HL-60 (cell line): ENCODE measurements at places on chromosomes 13 and 19.

DNA sequence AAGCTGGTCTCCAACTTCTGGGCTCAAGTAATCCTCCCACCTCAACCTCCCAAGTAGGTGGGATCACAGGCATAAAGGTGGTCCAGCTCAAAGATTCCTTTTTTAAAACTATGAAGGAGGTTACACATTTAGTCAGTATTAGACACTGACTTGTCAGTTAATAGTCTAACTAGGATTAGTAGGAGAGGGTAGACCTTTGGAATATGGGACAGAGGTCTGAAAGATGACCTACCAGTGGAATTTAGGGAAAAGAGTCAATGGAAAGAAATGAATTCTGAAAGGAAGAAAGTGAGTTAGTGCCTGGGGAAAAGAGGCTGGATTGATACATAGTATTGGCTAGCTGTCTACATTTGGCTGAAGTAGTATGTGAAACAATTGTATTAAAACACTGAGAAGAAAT is 220.7 kb downstream of the MZT1 start:
- no peak for DNase-seq

- DNase-seq, result no peak
Observed at GRCh38 chr19:5775668-5776309, 8.8 kb downstream of the PRR22 start.

DNA sequence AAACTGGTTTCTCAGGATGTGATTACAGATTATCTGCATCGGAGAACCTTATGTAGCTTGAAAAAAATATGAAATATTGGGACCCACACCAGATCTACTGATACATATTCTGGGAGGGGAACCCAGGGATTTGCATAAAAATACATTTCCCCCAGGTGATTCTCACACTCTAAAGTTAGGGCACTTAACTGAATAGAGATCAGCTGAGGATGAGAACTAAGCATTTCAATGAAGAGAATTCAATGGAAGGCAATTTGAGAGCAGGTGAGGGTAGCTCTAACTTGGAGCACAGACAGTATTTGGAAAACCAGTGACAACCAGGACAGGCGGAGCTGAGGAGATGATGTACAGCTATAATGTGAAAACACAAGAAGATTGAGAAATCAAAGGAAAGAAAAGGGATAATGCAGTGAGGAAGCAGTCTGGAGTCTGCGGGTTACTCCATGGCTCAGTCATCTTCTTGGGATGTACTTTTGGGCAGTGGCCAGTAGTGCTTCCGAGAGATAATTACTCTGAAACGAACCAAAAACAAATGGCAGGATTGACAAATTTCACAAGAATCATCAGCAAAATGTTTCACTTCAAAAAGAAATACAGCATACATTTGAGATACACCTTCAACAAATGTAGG is 6.1 kb upstream of the OXGR1 start:
- DNase-seq, result no peak

GRCh38 chr13:94327318-94327717 is 152.2 kb downstream of the DCT start:
- no peak for DNase-seq

GRCh38 chr19:49113762-49114629 is at the start of gene LIN7B:
Gene LIN7B (plus strand): TSS chr19:49114370. CDS start chr19:49114405, 35 bp downstream.
- DNase-seq, result no peak

DNA sequence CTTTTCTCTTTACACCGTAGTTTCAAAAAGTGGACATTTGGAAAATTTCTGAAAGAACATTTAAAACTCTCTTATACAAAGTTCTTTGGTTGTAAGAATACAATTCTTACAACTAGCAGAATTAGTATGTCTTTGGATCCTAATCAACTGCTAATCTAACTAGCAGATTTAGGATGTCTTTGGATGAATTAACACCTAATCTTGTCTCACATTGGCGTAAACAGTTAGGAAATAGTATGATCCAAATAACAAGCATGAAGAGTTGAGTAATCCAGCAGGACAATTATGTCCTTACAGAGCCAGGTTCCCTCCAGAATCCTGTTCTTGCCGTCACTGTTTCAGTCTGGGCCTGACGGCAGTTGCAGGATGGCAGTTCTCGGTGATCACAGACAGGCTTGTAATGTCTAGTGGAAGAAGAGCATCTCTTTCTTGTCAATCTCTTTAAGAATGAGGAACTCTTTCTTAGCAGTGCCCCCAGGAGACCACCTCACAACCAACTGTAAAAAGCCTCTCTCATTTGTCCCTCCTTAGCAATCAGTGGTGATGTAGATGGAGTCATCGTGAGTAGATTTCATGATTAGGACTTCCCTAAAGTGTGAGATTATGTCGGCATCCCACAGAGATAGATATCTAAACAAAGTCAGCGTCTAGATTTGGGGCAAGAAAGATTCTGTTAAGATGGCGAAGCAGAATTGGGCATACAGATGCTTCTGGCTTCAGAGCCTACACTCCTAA is 5.7 kb upstream of the TNFSF13B start:
- DNase-seq, result no peak

DNA sequence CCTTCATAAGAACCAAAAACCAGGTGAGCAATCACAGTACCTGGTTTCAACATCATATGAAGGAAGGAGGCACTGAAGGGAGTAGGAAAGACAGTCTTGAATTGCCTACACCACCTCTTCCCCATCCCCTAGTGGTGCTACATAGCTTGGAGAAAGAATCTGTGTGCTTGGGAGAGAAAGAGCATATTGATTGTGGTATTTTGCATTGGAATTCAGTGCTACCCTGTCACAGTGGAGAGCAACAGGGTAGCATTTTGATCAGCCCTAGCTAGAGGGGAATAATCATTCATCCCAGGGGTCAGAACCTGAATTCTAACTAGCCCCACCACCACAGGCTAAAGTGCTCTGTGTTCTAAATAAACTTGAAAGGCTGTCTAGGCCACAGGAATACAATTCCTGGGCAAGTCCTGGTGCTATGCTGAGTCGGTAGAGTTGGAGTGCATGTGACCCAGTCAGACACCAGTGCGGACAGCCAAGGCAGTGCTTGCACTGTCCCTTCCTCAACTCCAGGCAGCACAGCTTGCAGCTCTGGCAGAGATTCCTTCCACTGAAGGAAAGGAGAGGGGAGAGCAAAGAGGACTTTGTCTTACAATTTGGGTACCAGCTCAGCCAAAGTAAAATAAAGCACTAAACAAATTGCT is 158.7 kb downstream of the VWA8 start:
- DNase-seq, result no peak

DNA sequence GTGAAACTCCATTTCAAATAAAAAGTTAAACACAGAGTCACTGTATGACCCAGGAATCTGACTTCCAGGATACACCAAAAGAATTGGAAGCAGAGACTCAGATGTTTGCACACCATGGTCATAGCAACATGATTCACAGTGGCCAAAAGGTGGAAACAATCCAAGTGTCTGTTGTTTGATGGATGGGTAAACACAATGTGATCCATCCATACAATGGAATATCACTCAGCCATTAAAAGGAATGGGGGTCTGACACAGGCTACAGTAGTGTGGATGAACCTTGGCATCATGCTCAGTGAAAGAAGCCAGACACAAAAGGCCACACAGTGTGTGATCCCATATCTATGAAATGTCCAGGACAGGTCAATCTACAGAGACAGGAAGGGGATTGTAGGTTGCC is 174.3 kb downstream of the PTPRS start:
- DNase-seq, result no peak

DNA sequence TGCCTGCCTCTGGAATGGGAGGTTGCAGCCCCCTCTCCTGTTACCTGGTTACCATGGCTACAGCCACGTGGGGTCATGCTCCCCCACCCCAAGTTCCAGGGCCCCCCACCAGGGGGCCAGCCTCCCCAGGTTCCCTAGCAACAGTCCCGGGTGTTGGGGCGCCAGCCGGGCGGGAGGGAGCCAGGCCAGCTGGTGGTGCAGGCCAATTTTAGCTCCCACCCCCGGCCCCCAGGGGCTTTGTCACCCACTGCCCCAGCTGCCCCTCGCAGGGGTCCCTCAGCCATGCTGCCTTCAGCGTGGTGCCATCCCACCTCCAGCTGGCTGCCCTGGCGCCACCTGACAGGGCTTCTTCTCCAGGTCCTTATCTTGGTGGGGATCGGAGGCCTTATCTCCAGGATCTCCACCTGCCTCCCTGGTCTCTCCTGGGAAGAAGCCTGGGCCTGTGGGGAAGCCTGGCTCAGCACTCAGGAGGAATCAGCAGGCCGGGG is 3.0 kb downstream of the MARK4 start:
- DNase-seq, result no peak

- no peak for DNase-seq
Observed at GRCh38 chr13:62250501-62251201, 835.0 kb upstream of the PCDH20 start.

DNA sequence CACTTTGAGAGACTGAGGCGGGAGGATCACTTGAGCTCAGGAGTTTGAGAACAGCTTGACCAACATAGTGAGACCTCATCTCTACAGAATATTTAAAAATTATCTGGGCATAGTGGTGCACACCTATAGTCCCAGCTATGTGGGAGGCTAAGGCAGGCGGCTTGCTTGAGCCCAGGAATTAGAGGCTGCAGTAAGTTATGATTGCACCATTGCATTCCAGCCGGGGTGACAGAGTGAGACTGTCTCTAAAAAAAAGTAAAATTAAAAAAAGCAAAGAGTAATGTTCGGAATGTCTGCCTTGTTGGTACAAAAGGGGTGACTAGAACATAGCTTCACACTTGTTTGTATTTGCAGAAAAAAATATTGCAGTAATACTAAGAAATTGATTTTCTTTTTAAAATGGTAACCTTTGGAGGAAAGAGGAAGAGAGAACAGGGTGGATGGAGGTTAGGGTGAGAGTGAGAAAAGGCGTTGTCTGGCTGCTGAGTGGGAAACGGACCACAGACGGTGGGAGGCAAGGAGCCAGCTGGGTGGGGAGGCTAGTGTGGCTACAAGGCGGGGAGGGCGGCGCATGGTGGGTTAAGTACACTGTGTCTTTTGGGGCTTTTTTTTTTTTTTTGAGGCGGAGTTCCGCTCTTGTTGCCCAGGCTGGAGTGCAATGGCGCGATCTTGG is 10.2 kb downstream of the PPP1R14A start:
- DNase-seq, result no peak

GRCh38 chr19:48445606-48446481 is at the start of gene GRWD1:
Gene GRWD1 (plus strand): TSS chr19:48445983. CDS start chr19:48446006, 23 bp downstream.
- peak; percentile 96 for DNase-seq

DNA sequence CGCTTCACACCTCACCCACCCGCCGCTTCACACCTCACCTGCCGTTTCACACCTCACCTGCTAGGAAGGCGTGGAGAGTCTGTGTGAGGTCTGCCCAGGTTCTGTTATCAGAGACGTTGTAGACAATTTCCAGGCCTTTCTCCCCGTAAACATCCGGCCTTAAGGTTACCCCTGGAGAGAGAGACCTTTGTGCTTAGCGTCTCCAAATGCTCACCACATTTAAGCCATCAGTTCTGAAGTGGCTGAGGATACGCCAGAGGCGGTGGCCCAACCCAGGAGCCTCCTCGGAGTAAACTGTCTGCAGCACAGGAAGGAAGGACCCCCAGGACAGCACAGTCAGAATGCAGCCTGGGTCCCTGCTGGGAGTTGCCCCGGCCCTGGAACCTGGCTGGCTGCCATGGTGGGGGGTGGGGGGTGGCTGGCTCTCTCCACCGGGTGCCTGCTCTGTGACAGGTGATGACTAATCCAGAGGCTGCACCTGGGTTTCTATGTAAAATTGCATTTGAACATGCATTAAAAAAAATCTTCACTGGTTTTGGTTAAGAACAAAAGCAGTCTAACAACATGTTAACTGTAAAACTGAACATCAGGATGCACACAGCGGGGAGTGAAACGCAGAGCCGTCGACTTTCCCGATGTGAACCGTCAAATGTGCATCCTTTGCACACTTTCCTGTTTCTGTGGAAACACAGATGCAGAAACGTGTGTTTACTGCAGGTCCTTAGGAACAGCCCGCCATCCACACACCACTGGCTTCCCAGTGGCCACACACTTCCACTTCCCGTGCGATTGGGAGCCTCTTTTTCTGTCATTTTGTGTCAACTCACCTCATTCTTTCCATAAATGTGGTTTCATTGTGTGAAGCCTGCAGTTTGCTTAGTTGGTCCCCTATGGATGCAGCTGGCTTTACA is 4.5 kb downstream of the ATP4B start:
- DNase-seq, result no peak

GRCh38 chr19:14160017-14160703 is 23.8 kb upstream of the ASF1B start:
- no peak for DNase-seq

- DNase-seq, result no peak
Observed at GRCh38 chr13:51412431-51412830, 40.4 kb downstream of the INTS6 start.

DNA sequence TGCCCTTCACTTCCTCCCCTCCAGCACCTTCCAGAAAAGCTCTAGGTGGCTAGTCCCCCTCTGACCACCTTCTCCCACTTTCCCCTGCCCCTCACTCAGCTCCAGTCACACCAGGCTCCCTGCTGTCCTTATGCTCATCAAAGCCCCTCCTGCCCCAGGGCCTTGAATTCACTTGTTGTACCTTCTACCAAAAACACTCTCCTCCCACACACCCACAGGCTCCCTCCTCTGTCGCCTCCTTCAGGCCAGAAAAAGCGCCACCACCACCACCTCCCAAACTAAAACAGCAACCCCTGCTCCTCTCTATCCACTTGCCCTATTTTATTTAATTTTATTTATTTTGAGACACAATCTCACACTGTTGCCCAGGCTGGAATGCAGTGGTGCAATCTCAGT is 4.8 kb upstream of the CEACAM16 start:
- DNase-seq, result peak; percentile 26

DNA sequence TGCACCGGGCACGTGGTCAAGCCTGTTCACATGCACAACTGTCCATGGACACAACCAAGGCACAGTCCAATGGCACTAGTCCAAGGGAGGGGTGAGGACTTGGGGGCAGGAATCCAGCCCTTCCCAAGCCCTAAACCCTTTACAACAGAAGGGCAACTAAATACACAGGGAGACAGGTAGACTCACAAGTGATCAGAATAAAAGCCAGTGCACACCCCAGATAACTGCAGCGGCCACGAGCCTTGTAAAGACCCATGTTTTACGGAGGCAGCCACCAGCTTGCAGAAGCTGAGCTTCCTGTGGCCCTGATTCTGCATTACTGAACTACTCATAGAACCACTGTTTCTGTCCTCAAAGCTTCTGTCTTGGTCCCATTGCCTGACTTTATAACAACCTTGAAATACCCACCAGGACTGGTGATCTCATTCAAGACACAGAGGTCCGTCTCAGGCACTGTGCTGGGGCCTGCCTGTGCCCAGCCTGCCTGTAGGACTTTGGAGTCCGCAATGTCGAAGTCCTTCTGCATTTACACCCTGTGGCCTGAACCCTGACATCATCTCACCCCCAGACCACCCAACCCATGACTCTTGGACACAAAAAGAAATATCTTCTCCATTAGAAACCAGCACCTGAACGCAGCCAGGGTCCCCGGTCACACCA is 181.2 kb downstream of the COL4A1 start:
- no peak for DNase-seq
